NT2/D1 (cell line): ENCODE measurements at places on chromosomes 2 and 18.

GRCh38 chr2:190216829-190217228 is 102.8 kb downstream of the HIBCH start:
- DNase-seq = peak; percentile 23

DNA sequence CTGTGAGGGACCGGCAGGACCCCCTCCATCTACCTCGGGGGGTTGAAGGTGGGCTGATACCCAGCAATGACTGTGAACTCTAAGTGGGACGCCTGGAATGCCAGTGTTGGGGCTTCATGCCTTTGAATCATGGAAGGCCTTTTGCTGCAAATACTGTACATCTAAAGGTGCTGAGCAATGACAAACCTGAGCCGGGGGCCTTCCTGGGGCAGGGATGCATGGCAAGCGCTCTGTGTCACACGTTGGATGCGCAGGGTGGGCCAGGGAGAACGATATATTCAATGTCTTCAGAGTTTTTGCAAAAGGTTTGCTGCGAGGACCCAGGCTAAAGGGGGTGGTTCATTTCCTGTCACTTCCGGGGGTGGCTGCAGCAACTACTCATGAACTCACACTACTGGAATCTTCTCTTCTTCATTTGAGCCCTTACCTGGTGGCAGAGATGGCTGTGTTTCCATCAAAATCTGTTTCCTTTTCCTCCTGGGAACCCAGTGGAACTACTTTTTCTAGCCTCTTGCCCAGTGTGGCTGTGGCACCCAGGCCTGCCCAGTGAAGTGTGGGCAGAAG is 24.1 kb upstream of the INHBB start:
- no peak for DNase-seq

GRCh38 chr2:119478978-119479295 is 45.3 kb downstream of the SCTR start:
- no peak for DNase-seq

DNA sequence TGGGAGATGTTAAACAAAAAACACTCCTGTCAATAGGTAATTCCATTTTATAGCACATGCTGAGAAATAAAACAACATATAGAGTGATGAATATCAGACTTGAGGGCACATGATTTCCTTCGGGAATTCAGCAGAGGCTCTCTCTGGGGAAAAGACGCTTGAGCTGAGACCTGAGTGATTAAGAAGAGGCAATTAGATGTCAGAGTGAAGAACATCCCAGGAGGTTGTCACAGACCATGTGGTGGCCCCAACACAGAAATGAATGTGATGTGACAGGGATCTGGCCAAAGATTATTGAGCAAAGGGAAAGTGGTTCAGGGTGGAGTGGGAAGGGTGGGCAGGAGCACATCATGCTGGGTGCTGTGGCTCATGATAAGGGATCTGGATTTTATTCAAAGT is 254.7 kb downstream of the RAD51AP2 start:
- DNase-seq = no peak

GRCh38 chr2:180980943-180981911 is 822 bp downstream of the UBE2E3 start:
- no peak for DNase-seq

DNA sequence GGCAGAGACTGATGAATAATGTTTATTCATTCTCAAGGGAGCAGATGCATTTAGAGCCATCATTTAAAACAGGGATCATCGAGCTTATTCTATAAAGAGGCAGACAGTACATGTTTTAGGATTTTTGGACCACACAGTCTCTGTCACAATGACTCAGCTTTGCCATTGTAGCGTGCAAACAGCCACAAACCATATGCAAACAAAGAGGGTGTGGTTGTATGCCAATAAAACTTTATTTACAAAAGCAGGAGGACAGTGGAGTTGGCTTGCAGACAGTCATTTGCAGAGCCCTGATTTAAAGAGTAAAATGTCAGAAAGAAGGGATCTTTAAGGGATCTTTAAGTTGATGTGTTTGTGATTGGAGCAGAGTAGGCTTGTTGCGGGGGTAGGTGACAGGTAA is 51.5 kb downstream of the SMIM21 start:
- no peak for DNase-seq

- no peak for DNase-seq
These were observed 47.0 kb upstream of the AP1S3 start for GRCh38 chr2:223884399-223884798.

DNA sequence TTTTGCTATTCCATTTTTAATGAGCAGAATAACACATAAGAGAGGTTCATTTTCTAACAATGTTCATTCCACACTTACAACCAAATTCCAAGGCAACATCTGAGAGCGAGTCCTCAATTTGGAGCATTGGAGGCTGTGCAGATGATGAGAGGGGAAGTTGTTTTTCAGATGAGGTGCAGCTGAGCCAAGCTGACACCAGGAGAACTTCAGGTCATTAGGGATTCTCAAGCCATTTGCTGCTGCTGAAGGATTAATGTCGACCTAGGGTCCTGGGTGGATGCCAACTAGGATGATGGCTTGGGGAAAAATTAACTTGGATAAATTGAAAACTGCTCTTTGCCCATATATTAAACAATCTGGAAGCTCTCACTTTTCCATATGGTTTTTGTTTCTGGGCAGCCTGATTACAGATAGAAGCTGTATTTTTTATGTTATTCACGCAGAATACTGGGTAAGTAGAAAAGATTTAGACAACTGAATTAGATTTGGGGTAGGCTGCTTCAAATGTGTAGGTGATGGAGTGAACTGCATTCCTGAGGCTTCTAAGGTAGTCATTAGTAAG is 206.4 kb upstream of the SLC39A10 start:
- DNase-seq = no peak

- DNase-seq = no peak
These were observed 79.3 kb upstream of the LGALSL start for GRCh38 chr2:64374686-64375085.

- no peak for DNase-seq
These were observed 1539.7 kb upstream of the ACVR2A start for GRCh38 chr2:146305164-146305563.

DNA sequence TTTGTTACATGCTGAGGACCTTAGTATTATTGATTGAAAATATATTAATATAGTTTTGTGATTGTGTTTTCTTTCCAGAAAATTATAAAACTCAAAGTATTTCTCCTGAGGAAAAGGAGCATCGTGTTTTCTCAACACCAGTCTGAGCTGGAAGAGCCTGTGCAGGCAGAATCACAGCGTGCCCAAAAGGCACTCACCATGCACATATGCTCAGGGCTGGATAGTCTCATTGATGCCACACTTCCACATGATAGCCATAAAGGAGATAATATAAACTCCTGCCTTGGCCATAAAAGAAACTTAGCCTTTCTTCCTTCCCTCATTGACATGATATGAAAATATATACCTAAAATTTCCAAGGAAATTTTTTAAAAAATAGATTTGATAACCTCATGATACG is 4.0 kb downstream of the PDE1A start:
- no peak for DNase-seq

GRCh38 chr18:10135302-10135926 is 221.6 kb downstream of the VAPA start:
- DNase-seq = no peak

GRCh38 chr2:232466221-232466620 is 10.3 kb downstream of the ALPI start:
- no peak for DNase-seq

- DNase-seq = no peak
These were observed 195.5 kb upstream of the CTAGE1 start for GRCh38 chr18:22613058-22613690.

- DNase-seq = peak; percentile 15
These were observed 199.4 kb downstream of the IRS1 start for GRCh38 chr2:226600184-226600583.

DNA sequence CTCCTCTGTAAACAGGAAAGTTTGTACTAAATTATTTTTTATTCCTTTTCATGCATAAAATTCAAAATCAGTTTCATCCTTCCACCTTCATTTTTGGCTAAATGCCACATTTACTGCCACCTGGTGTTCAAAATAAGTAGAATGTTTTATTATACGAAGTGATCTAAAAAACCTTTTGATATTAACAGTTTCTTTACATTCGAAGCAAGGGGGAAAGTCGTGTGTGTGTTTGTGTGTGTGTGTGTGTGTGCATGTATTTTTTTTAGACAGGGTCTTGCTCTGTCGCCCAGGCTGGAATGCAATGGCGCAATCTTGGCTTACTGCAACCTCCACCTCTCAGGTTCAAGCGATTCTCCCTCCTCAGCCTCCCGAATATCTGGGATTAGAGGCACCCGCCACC is 9.0 kb upstream of the SCN9A start:
- DNase-seq = no peak

DNA sequence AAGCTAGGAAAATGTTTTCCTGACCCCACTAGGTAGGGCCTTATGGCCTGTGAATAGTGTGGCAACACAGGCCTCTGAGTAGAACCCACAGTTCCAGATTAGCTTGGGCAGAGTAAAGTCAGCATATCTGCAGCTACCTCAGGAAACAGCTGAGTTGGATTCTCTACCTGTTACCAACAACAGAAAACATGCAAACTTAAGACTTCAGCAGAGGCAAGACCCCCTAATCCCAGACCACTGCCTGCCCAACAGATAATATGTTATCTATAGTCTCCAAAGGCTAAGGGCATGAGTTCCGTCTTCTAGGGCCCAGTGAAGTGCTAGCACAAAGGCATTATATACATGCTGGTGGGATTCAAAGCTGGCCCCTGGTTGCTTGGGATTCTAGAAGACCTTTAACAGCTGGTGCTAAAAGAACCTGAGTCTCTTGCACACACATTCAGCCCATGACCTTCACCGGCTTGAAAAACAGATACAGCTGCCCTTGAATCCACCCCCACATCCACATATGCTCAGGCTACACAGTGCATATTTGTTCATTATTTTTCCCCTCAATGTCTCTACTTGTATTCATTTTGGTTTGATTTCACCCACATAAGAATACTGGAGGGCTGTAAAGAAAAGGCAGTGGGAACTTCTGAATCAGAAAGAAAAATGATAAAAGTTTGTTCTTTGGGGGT is 13.5 kb upstream of the UBXN4 start:
- DNase-seq = no peak

DNA sequence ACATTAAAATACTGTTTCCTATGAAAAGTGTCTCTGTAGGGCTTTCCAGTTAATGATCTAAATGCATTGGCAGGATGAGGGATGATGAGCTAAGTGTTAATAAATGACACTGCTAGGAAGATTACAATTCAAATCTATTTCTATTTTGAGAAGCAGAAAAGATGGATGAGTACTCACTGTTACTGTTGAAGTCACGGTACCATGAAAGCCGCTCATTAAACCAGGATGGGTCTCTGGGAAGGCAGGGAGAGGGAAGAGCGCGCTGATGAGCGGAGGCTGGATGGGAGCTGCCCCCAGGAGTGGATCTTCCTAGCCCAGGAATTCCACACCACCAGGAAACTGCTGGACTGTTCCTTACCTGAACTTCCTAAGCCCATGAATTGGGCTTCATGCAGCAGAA is 27.1 kb upstream of the TXNDC2 start:
- DNase-seq = no peak

DNA sequence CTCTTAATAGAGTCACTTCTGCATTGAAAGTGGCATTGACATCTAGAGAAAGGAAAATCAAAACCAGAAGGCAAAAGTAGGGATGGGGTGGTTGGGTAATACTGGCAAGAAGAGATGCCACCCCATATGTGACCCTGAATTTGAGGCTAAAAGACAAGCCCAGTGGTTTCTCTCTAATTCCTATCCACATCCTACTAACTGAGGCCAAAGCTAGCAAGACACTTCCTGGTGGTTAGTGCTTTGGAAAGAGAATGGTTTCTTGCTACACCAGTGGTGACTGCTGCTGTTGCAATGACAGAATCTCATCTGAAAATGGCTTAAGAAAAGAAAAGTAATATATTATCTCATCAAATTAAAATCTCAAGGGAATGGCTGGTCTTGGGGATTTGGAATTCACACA is 640.6 kb downstream of the EPHA4 start:
- DNase-seq = no peak

DNA sequence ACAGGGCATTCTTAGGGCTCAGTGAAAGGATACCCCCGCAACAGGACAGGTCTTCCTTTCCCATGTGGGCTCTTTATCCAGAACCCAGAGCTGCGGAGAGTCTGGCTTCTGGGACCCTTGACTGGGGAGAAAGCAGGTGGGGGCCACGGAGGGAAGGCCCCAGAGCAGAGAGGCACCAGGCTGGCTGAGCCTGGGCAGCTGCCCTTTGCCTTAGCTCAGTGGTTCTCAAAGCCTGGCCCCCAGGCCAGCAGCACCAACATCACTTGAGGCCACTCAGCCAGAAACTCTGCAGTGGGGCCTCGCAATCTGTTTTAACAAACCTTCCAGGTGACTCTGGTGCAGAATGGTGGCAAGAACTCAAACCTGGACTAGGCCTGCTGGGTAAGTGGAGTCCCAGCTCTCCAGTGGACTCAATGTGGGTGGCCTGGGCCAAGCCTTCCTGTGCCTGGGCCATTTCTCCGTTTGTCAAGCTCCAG is 1.6 kb upstream of the TMEM37 start:
- DNase-seq = no peak

- no peak for DNase-seq
These were observed 21.9 kb upstream of the CERS6 start for GRCh38 chr2:168434146-168434545.
